NCI-H524 (cell line): ENCODE measurements at places on chromosomes 2 and 18.
A peak's percentile ranks its signal among the peaks of the same experiment; 100 is the strongest.

GRCh38 chr2:202643012-202643858 is 8.5 kb downstream of the FAM117B start:
- DNase-seq: no peak

DNA sequence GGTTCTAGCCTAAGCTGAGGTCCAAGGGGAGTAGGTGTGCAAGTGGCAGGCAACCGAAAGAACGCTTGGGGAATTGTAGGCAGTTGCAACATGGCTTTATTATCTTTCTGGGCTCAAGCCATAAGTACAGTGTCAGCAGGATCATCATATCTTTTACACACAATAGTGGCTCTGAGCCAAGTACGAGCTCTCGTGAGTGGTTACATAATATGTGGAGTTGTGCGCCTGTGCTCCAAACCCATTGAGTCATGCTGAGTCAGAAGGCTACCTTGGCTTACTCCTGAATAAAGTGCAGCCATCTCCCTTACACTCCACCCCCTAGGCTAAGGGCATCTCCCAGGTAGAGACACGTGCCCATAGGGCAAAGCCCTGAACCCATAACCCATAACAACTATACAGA is 233.9 kb downstream of the SATB2 start:
- no peak for DNase-seq

DNA sequence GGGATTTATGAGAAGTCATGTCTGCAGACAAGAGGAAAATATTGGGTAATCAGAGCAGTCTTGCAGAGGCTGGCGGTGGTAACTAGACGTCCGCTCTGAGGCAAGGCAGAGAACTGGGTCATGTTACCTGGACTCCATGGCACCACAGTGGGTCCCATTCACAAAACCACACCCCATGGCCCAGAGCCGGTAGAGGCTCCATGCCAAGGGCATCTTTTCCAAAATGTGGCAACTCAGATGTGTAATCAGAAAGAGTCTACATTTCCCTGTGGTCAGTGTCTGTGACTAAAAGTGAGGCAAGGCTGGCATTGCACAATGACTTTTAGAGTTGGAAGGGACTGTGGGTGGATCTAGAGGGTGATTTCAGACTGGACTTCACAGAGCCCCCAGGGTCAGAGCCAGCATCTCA is 113.1 kb downstream of the MREG start:
- DNase-seq: no peak

DNA sequence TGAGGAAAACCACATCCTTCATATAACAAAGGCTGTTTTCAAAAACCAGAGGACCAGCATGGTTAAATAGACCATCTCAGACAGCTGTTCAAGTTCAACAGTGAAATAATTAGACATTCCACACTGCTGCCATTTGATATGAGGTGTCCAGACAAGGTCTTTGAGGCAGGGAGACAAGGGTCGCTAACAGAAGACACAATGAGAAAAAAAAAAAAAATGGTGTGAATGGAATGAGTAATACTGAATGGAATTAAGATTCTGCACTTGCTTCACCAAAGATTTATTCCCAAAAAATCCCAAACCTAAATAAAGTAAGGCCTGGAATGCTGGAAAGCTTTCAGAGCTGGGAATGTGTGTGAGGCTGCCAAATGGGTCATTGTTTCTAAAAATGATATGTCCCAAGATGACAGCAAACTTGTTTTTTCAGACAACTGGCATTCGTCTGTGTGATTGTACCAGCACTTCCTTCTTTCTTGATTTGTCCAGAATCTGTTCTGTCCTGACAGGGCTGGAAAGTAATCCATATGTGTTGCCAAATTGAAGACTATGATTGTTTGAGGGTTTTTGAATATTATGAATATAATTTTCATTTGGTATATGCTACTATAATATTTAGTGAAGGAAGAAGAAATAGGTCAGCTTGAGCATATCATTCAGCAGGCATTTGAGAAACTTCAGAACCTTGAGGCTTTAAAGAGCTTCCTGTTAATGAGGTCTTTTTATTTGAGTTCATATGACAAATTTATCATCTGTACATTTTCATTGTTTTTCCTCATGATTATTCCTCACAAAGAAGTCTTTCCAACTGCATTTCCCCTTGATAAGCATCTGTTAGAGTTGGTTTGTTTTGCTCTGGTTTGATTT is 85.2 kb upstream of the ITGA4 start:
- DNase-seq: no peak

DNA sequence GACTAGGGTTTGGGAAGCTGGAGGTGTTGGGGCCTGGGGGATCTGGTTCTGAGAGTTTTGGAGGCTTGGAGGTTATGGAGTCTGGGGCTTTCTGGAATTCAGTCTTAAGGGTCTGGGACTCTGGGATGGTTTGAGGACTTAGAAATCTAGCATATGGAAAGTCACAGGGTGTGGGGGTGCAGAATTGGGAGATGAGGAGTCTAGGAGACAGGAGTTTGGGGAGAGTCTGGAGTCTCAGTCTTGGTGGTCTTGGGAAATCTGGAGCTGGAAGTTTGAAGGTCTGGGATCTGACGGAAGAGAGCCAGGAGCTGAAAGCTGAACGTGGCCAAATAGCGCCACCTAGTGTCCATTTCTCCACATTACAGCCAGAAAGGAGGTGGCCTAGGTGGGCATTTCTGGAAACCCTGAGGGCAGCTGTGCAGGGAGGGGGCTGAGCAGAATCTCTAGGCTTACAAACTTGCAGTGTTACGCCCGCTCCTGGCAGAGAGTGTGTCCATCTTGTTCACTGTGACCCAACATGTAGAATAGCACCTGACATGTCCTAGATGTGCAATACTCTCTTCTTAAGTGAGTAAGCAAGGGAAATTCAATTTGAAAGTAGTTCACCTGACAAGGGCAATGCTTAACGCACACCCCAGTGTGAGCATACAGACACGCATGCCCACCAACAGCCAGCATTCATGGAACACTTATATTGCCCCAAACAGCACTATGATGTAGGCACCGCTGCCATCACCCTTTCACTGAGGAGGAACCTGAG is 204.8 kb downstream of the TFCP2L1 start:
- peak; percentile 66 for DNase-seq

- DNase-seq: no peak
Measured at GRCh38 chr2:181281206-181281832, 175.9 kb upstream of the ITGA4 start.

DNA sequence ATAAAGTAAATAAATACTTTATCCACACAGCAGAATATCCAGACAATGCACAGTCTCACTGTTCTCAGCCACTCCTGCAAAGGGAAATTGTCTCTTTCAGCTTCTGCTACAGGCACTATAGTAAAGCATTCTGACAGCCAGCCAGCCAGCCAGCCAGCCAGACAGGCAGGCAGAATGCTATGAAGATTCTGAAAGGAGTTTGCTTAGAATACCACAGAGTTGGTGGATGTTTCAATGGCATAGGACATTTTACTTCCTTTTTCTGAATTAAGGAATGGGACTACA is 116.1 kb upstream of the CYP26B1 start:
- no peak for DNase-seq

- DNase-seq: peak; percentile 51
Measured at GRCh38 chr18:12287684-12288402, 20.2 kb upstream of the TUBB6 start.

DNA sequence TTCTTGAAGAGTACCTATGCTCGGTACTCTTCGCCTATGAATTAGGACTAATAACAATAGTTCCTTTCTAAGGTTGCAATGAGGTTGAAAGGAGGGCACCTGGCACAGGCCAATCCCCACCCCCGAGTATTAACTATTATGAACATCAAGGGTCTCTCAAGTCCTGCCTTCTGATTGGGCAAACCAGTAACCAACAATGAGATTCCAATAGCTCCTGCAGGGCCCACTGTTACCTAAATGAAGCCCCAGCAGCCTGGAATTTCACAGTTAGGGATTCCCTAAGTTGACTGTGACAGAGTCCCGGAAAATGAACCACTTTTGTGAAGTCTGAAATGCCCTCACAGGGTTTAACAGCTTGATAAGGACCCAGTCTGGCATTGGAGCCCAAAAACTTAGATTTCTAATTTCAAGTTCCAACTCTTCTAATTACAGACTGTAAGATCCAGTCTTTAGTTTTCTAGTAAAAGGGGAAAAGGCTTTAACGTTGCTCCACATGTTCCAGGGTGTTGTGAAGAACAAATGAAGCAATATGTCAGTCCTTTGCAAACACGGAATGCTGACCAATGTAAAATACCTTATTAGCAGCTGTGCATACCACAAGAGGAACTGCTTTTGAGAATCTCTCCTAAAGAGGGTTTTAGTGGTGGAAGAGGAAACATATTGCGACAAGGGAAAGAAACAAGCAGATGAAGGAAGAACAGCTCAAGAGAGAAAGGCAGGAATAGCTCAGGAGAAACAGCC is 277.7 kb upstream of the MAP2 start:
- DNase-seq: no peak

- no peak for DNase-seq
Measured at GRCh38 chr2:100615471-100615870, 52.7 kb downstream of the PDCL3 start.
